ENCODE measurements at places on chromosomes 3 and 15. TPM values are rescaled to one million over a fixed set of nuclear protein-coding genes. Genes with fewer than 3 reads are reported as not detected.

- H3K4me3 ChIP-seq: no peak overlapping the region
- DNase-seq: no peak
- H3K27me3 ChIP-seq: peaks cover 13% of the 10 kb centered on the region
- H3K4me1 ChIP-seq: no peaks in the 10 kb centered on the region
- peaks cover 14% of the 10 kb centered on the region for H3K36me3 ChIP-seq
These were observed 89.2 kb downstream of the SEC22A start for GRCh38 chr3:123290962-123291361.

GRCh38 chr3:111859061-111859973, at the start of gene PHLDB2:
PHLDB2 (plus strand) TSS chr3:111859265; CDS start chr3:111884078, 24,813 bp downstream.
- peaks cover 52% of the 10 kb centered on the region for H3K4me1 ChIP-seq
- peak; percentile 95 for DNase-seq
- H3K27me3 ChIP-seq: no peaks in the 10 kb centered on the region
- H3K4me3 ChIP-seq: peak within 1 kb of the TSS; percentile 99

GRCh38 chr15:28017423-28017924, 81.6 kb downstream of the OCA2 start:
- H3K36me3 ChIP-seq: no peaks in the 10 kb centered on the region
- no peaks in the 10 kb centered on the region for H3K27me3 ChIP-seq
- DNase-seq: no peak
- peaks cover 15% of the 10 kb centered on the region for H3K4me1 ChIP-seq
- H3K27ac ChIP-seq: no peak overlapping the region

GRCh38 chr15:56102441-56102840, 109.0 kb upstream of the NEDD4 start:
- H3K27ac ChIP-seq: no peak overlapping the region
- no peaks in the 10 kb centered on the region for H3K4me1 ChIP-seq
- H3K36me3 ChIP-seq: peaks cover 8% of the 10 kb centered on the region

- H3K27ac ChIP-seq: no peak overlapping the region
- no peak for DNase-seq
- H3K4me1 ChIP-seq: peaks cover 5% of the 10 kb centered on the region
- peaks cover 5% of the 10 kb centered on the region for H3K27me3 ChIP-seq
These were observed 3.0 kb downstream of the NAALADL2 start for GRCh38 chr3:174862101-174862500.

GRCh38 chr3:186361246-186361761, 730 bp downstream of the DGKG start:
- no peak overlapping the region for H3K27ac ChIP-seq
- peak overlapping the region; percentile 76 for H3K4me3 ChIP-seq
- DNase-seq: no peak
- peaks cover 28% of the 10 kb centered on the region for H3K27me3 ChIP-seq
- H3K4me1 ChIP-seq: peaks cover 49% of the 10 kb centered on the region
- no peaks in the 10 kb centered on the region for H3K36me3 ChIP-seq

DNA sequence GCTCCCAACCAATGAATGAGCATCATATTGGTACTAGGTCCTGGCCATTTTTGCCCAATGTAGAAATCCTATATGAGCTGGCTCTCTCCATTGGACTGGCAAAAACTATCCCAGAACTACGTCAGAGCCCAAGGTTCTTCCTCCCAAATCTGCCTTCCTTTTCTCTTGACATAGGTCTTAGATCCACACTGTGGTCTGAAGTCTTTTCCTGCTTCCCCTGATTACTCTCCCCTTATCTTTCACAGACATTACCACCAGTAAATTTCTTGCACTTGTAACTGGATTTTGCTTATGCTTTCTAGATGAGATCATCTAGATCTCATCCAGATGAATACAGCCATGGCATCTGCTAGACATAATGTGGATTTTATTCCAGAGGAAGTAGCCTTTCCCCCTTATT, 141.2 kb upstream of the GADL1 start:
- no peaks in the 10 kb centered on the region for H3K36me3 ChIP-seq
- DNase-seq: no peak
- no peak overlapping the region for H3K4me3 ChIP-seq
- no peaks in the 10 kb centered on the region for H3K27me3 ChIP-seq

- DNase-seq: no peak
- no peaks in the 10 kb centered on the region for H3K36me3 ChIP-seq
- H3K4me3 ChIP-seq: no peak overlapping the region
- no peak overlapping the region for H3K27ac ChIP-seq
- no peaks in the 10 kb centered on the region for H3K4me1 ChIP-seq
These were observed 106.6 kb upstream of the IGSF10 start for GRCh38 chr3:151567477-151567876.

The CKMT1B gene
- not detected for total RNA-seq

The MCF2L2 gene
- total RNA-seq: 2.6 TPM

The SNRPN gene
- 97.4 TPM for total RNA-seq

The GHSR gene
- not detected for total RNA-seq

The PPARG gene
- 3.3 TPM for total RNA-seq

All from chondrocyte (in vitro differentiated cells).